Urinary bladder (tissue), 4 donors: ENCODE measurements at places on chromosomes 5 and 9. TPM values are rescaled to one million over a fixed set of nuclear protein-coding genes. Genes with fewer than 3 reads are reported as not detected.

Gene C9orf43
- total RNA-seq, result 0.74 TPM

Gene PLPP7
- 4.1 TPM for total RNA-seq

Gene MRPL36
- 19.9 TPM for total RNA-seq

Gene MZB1
- 0.63 TPM for total RNA-seq

Gene SMIM27
- total RNA-seq, result 1.3 TPM

Gene LCNL1
- 0.11 TPM for total RNA-seq

Gene NUDT12
- total RNA-seq, result 32.1 TPM

Gene TAF11L5
- total RNA-seq, result not detected

Gene ADRA1B
- 0.63 TPM for total RNA-seq

Gene EGR1
- 12.8 TPM for total RNA-seq

Gene ARID3C
- not detected for total RNA-seq

- no peak for DNase-seq
These were observed 55.5 kb downstream of the CEP120 start for GRCh38 chr5:123367739-123368138.

GRCh38 chr9:32574858-32575257, 1.9 kb upstream of the NDUFB6 start:
- DNase-seq, result no peak

DNA sequence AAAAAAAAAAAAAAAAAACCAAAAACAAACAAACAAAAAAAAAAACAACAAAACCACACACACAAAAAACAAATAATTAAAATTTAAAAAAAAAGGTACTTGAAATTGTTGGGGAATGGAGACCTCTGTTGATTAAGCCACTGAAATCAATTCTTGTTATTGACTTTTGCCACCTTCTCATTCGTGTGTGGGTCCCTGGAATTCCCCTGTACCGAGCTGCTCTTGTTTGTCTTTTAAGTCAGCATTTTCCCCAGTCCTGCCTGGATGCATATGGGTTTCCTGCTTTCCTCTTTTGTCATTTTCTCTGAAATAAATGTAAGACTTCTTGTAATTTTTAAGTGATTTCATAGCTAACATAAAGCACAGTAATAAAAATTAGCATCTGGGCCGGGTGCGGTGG, 45.5 kb downstream of the GPBP1 start:
- DNase-seq, result no peak

- no peak for DNase-seq
These were observed 63.6 kb upstream of the IL17B start for GRCh38 chr5:149442563-149443182.

GRCh38 chr5:129717751-129718310, 30.1 kb upstream of the MINAR2 start:
- no peak for DNase-seq

- no peak for DNase-seq
These were observed 64.3 kb upstream of the CAMK4 start for GRCh38 chr5:111159845-111160244.

DNA sequence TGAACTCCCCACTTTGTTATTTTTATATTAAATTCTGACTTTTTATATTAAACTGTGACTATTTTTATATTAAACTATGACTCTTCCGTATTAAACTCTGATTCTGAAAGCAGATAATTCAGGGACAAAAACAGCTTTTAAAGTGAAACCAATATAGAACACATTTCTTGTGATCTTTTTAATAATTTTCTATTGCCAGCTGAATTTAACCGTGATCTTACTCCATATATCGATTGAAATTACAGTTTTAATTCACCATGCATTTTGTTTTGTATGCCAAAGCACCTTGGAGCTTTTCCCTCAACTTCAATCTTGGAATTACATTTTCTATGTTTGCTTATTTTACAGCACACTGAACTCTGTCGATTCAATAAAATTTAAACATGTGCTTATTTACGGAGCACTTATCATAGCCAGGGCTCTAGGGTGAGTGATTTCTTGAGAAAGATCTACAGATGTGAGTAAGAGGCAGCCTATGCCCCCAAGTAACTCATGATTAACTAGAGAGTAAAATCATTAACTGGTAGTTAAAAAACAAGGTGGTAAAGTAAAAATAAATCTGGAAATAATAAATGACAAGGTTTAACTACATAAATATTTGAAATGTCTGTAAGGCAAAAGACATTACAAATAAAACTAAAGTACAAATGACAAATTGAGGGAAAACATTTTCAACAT, 72.9 kb upstream of the ALDH1B1 start:
- no peak for DNase-seq

DNA sequence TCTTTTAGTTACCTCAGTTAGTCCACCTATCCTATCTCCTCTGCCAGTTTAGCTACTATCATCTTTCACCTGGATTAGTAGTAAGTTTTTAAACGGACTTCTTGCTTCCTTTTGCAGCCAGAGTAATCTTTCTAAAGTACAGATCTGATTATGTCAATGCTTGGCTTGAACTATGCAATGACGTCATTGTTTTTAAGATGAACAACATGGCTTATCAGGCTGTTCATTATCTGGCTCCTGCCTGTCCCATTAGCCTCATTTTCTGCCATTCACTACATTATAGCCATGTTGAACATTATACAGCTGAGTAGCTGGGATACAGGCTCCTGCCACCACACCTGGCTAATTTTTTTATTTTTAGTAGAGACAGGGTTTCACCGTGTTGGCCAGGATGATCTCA, 98.7 kb downstream of the RANBP17 start:
- DNase-seq, result no peak

- no peak for DNase-seq
These were observed 1066.1 kb downstream of the NR2F1-AS1 start for GRCh38 chr5:92514896-92515295.

- DNase-seq, result no peak
These were observed 63.8 kb upstream of the RARS1 start for GRCh38 chr5:168422431-168422830.

- no peak for DNase-seq
These were observed 51.2 kb upstream of the PALM2AKAP2 start for GRCh38 chr9:109728686-109729300.

- DNase-seq, result no peak
These were observed 15.0 kb upstream of the TEX48 start for GRCh38 chr9:114696814-114697544.

- no peak for DNase-seq
These were observed 307.9 kb downstream of the FBXL7 start for GRCh38 chr5:15807871-15808270.

DNA sequence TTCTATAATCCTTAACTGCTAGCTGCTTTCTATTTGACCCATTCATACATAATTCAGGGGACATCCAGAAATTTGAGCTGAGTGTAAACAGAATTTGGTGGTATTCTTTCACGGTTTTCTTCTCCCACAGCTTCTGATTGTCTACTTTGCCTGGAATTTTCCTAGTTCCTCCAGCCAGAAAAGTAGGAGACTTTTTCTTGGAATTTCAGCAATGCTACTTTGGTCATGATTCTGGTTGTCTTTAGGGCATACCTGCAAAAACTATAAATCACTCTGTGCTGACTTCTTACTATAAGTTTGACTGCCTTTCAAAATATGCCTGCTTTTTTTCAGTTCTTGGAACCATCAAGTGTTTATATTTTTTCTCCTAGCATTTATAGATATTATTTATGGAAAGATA, 260.2 kb downstream of the TMEM38B start:
- no peak for DNase-seq

- no peak for DNase-seq
These were observed 28.6 kb downstream of the PSIP1 start for GRCh38 chr9:15482146-15482545.

DNA sequence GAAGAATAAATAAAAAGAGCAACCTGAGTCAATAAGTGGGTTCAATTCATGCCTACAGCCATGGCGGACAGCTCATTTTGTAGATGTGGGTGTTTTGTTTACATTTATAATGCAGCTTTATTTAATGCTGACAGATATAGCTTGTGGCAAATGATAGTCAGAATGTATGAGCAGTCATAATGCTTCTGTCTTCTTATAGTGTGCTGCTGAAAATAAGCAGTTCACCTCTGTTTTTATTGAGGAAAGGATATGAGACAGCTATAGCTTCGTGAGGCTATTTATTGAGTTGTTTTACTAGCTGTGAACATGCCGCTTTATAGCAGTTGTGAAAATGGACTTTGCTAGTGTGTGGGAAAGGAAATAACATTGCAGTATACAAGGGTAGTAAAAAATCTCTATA, 147.4 kb downstream of the PBX3 start:
- DNase-seq, result no peak

GRCh38 chr5:53490747-53491146, 10.3 kb downstream of the FST start:
- DNase-seq, result no peak

DNA sequence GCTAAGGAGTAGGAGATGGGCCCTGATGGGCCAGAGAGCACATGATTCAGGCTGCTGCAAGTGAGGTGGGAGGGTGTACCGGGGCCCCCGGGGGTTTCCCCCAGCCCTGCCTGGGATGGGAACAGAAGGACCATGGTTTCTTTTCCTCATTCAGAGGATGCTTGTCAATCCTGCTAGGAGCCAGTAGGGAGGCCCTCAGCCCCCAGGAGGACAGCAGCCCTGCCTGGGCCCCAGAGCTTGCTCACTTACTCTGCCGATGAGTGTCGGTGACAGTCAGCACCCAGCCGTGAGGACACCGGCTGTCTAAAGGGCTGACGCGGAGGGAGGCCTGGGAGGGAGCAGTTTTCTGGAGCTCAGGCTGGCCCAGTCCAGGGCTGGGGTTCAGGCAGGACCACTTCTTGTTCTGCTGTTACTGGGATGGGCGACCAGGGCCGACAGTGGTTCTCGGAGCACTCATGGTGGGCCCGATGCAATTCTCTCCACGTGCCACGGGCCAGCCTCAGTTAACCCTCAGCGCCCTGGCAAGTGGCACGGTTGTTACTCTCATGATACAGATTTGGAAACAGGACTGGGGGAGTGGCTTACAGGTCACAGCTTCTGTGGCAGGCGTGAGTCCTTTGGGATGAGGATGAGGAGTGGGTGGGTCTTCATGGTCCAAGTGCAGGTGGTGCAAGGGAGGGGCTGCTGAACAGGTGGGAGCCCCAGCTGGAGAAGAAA, 1.8 kb downstream of the ARRDC1 start:
- DNase-seq, result no peak

GRCh38 chr9:13364271-13365000, 84.9 kb upstream of the MPDZ start:
- no peak for DNase-seq

- no peak for DNase-seq
These were observed 196.3 kb downstream of the PAX5 start for GRCh38 chr9:36837431-36838405.

DNA sequence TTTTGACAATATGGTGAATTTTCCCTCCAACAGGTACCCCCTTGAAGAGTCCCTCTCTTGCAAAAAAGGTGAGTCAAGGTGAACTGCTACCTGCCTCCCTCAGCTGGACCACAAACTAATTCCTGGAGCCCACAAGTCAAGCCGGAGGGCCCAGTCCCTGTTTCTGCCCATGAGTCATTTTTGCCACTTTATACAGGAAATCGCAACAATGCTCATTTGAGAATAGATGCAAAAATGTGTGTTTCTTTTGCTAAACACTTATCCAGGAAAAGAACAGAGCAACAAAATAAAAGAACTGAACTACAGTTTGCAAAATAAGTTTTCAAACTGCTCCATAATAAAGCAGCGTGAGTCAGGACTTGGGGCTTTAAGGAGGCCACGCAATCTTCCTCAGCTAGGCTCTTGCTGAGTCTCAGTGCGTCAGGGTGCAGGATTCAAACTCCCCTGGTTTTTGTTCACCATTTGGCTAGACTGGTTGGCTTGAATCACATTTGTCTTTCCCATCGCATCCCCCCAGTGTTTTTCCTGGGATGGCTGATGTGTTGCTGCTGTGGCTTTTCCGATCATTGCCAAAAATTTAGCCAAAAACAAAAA, 102.7 kb downstream of the GOLPH3 start:
- no peak for DNase-seq

GRCh38 chr5:61775901-61776300, 443.8 kb downstream of the ZSWIM6 start:
- DNase-seq, result no peak

- no peak for DNase-seq
These were observed 147.0 kb downstream of the SPOCK1 start for GRCh38 chr5:137352095-137352494.

DNA sequence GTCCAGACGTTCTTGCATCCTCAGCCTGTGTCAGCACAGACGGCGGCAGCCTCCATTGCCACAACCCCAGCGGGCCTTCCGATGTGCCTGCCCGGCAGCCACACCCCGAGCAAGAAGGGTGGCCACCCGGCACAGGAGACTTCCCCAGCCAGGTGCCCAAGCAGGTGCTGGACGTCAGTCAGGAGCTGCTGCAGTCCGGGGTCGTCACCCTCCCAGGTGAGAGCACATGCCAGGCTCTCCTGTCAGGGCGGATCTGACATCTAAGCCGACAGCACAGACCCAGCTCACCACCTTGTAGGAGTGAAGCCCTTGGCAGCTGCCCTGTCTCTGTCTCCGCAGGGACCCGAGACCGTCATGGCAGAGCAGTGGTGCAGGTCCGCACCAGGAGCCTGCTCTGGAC, 48.3 kb upstream of the LRRC14B start:
- DNase-seq, result no peak

GRCh38 chr9:98877311-98877710, 66.4 kb upstream of the COL15A1 start:
- DNase-seq, result no peak

DNA sequence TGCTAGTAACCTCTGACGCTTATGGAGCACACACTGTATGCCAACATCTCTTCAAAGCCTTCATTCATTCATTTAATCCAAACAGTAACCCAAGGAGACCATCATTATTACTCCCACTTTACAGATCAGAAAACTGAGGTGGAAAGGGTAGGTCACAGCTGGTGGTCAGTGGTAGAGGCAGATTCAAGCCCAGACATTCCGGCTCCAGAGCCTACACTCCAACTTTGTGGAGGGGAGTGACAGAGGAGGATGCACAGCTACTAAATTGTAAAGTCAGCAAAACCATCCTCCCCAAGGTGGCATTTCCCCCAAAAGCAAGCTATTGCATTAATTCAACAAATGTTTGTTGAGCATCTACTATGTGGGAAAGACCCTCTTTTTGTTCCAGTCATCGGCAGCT, 110.5 kb upstream of the CPEB4 start:
- no peak for DNase-seq

DNA sequence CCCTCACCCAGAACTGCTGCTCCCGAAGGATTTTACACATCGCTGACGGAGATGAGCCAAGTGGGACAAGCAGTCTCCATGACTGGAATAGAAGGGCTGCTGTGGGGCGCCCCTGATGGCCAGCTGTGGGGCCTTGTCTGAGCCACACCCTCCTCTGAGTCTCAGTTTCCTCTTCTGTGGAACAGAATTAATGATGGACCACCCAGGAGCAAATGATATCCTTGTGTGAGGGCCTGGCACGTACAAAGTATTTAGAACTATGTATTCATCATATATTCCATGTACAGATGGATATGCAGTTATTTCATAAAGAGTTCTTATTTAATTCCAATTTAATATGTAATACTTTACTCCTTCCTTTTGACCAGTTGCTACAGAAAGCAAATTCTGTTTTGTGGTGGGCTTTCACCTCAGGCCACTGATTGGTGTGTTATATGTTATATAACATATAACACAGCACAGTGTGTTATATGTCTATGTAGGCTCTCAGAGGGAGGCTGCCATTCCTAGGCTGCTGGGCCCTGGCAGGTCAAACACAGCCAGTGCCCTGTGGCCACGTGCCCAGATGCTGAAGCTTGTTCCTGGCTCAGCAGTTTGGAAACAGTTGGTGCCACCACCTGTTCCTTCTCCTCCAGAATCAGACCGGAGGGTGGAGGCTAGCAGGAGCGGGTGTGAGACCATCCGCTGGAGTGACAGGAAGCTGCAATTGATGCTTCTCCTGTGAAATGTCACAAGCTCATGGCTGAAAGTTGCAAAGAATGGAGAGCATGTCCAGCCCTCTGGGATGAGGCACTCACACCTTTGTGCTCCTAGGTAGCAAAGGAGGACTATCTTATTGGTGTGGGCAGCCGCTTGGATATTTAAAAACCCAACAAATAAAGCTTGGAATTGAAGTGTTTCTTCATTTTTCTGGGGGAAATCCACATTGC, 4.4 kb upstream of the FGD3 start:
- DNase-seq, result no peak
